Stomach (tissue), 19 donors: ENCODE measurements at places on chromosomes 2 and 18.

DNA sequence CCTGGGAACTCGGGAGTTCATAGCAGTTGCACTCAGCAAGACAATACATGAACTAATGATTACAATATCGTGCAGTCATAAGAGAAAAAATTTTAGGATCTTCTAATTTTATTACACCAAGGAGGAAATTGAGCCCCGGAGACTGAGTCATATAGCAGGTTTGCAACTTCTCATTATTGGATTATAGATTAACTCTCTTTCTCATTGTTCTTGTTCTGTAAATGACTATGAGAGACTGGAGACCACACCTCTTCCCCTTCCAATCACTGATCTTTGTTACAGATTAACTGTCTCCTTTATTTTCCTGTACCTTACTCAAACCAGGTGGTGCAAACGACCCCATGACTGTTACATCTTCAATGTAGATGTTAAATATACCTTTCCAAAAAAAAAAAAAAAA is 435.8 kb upstream of the DDX18 start:
- no peak for DNase-seq

DNA sequence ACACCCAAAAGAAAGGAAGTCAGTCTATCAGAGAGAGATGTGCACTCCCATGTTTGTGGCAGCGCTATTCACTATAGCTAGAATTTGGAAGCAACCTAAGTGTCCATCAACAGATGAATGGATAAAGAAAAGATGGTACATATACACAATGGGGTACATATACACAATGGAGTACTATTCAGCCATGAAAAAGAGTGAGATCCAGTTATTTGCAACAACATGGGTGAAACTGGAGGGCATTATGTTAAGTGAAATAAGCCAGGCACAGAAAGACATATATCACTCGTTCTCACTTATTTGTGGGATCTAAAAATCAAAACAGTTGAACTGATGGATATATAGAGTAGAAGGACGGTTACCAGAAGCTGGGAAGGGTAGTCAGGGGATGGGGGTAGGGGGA is 99.9 kb upstream of the ZNF516 start:
- DNase-seq = no peak

GRCh38 chr2:190158798-190159434 is 96.4 kb upstream of the MSTN start:
- DNase-seq = no peak

GRCh38 chr2:9685637-9686036 is 54.8 kb upstream of the YWHAQ start:
- DNase-seq = no peak

DNA sequence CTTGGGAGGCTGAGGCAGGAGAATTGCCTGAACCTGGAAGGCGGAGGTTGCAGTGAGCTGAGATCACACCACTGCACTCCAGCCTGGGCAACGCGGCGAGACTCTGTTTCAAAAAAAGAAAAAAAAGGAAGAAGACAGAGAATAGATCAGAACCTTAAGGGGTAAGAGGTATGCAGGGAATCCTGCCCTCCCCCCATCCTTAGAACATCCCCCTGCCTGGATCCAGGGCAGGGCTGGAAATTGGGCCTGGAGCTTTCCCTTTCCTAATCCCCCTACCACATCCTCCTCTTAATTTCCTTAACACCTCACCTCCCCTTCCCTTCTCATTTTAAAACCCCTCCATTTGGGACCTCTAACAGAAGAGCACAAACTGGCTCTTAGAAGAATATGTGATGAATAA is 56.5 kb downstream of the RNU4ATAC start:
- no peak for DNase-seq

GRCh38 chr2:151192681-151193080 is 69.0 kb downstream of the RBM43 start:
- no peak for DNase-seq

DNA sequence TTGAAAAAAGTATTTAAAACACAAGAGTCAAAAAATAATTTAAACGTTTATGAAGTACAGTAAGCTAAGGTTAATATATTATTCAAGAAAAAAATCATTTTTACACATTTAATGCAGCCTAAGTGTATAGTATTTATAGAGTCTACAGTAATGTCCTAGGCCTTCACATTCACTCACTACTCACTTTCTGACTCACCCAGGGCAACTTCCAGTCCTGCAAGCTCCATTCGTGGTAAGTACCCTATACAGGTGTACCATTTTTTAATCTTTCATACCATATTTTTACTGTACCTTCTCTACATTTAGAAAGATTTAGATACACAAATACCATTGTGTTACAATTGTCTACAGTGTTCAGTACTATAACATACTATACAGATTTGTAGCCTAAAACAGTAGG is 20.9 kb upstream of the RPRD1A start:
- DNase-seq = no peak

- no peak for DNase-seq
Observed at GRCh38 chr2:19473350-19473749, 114.9 kb upstream of the OSR1 start.

DNA sequence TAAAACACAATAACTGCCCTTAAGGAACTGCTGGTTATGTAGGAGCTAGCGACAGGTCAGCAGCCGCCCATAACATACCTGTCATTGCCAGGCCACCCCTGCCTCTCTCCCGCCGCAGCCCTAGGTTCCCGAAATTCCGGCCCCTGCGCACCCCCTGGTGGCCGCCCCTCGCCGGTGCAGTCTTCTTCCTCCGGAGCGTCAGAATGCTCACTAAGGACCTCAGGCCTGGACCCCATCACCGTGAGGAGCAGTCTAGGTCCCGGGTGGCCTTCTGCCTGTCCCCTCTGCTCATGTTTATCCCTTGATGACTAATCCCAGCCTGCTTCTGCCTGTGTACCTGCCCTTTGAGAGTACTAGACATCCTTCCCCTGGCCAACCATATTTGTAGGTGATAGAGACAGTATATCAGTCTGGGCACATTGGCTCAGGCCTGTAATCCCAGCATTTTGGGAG is 115.7 kb upstream of the SLC1A4 start:
- DNase-seq = peak; percentile 88

GRCh38 chr2:143379955-143380354 is 250.7 kb downstream of the ARHGAP15 start:
- no peak for DNase-seq

DNA sequence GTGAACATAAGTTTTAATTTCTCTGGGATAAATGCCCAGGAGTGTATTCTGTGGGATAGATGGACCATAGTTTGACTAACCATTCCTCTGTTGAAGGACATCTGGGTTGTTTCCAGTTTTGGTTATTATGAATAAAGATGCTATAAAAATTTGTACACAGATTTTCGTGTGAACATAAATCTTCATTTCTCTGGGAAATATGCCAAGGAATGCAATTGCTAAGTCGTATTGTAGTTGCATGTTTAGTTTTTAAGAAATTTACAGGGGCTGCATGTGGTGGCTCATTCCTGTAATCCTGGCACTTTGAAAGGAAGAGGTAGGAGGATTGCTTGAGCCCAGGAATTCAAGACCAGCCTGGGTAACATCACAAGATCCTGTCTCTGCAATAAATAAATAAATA is 6.9 kb upstream of the SLC11A1 start:
- DNase-seq = peak; percentile 70

- no peak for DNase-seq
Observed at GRCh38 chr2:28085201-28085600, 194.7 kb downstream of the BABAM2 start.

DNA sequence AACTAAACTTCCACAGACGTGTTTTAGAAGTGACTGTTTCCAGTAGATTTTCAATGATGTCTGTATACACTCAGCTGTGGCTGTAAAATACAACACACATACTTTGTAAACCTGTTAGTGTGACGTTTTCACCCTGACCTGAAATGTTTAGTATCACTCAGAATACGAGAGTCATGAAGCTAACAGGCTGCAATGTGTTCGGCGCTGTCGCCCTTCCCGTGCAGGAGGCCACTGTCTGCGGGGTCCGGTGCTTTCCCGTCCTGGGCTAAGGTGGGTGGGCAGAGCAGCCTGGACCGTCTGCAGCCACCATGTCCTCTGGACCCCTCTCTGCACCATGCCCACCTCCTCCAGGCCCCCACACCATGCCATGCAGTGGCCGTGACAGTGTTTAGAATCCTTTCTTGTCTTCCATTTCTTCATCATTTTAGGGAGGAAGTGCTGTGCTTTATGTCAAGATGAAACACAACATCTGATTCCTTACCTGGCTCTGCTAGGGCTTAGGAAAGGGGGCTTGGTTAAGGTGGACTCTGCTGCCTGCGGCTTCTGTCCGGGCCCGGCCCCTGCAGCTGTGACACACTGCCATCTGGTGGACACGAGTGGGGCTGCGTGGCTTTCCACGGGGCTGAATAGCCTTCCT is 53.8 kb upstream of the RBM44 start:
- peak; percentile 83 for DNase-seq

DNA sequence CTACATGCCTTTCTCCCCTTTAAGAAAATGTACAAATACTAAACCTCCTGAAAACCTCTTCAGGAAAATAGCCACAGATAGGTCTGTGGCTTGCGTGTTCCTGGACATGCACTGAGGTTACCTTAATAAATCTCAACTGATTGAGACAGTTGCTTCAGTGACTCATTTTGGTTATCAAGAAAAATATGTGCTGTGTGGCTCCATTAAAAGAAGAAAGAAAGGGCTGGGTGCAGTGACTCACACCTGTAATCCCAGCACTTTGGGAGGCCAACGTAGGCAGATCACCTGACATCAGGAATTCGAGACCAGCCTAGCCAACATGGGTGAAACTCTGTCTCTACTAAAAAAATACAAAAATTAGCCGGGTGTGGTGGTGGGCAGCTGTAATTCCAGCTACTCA is 27.1 kb downstream of the CREG2 start:
- DNase-seq = peak; percentile 41

DNA sequence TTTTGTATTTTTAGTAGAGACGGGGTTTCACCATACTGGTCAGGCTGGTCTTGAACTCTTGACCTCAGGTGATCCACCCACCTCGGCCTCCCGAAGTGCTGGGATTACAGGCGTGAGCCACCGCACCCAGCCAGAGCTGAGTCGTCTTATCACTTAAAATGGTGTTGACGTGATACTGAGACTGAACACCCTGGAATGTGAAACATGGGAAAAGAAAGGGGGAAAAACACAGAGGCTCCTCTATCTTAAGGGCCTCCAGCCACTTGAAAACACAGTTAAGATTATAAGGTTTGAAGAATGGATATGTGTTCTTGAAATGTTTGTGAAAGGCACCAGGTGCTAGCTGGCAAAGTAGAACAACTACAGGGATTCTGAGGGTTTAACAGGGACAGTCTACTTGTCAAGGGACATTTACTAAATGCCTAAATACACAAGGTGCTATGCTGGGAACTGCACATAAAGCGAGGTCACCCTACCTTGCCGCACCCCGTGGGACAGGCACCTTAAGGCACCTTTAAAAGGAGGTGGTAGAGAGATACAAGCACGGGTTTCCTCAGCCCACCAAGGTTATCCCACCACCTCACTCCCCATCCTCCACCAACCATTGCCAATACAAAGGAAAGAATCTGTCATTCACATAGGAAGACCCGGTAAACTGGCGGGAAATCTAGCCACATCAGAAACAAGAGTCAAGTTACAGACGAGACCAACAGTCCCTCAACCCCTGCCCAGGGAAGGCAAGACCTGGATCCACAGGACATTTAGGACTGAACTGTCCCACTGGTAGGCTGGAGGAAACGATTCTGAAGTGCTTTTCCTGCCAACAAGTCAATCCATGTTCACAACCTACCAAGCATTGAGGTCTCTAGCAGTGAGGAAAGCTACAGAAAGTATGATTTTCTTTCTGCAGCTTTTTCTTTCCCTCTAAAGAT is 43.4 kb downstream of the STK39 start:
- no peak for DNase-seq

DNA sequence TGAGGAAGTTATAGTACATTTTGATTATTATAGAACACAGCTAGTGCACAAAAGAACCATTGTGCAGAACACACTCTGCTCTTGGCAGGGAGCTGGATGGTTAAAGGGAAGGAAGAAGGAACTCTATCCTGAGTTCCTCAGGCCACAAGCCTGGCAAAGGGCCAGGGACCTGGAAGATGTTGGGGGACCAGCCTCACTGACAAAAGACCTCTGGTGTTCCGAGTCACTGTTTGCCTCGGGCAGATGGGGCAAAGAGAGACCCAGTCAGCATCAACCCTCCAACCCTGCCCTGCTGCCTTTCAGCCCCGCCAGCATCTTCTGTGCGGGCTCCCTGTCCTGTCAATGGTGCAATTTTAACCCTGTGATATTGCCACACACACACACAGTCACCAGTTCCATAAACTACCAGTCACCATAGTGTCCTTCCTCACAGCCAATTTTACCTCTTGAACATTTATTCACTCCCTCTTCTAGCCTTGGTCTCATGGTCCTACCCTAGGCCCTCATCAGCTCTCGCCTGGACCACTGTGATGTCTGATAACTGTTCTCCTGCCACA is 21.9 kb downstream of the NEMP2 start:
- no peak for DNase-seq

DNA sequence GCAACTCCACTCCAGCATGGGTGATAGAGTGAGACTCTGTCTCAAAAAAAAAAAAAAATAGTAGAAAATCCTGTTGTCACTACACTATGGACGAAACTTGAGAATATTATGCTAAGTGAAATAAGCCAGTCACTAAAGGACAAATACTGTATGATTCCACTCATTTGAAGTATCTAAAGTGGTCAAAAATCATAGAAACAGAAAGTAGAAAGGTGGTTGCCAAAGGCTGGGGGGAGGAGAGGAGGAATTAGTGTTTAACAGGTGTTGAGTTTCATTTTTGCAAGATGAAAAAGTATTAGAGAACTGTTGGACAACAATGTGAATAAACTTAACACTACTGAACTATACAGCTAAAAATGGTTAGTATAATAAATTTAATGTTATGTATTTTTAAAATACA is 18.8 kb upstream of the RMP24 start:
- no peak for DNase-seq

- no peak for DNase-seq
Observed at GRCh38 chr2:39838589-39838988, 59.5 kb upstream of the THUMPD2 start.

DNA sequence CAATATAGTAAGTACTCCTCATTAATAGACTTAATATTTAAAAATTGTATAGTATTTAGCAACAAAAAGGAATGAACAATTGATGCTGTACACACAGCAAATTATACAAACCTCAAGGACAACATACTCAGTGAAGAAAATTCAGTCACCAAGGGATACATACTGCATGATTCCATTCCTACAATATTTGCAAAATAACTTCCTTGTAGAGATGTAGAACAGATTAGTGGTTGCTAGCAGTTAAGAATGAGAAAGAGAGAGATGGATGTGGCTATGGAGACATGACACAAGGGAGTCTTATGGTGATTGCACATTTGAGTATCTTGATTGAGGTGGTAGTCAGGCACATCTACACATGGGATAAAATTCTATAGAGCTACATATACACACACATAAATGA is 26.0 kb downstream of the COL3A1 start:
- no peak for DNase-seq

DNA sequence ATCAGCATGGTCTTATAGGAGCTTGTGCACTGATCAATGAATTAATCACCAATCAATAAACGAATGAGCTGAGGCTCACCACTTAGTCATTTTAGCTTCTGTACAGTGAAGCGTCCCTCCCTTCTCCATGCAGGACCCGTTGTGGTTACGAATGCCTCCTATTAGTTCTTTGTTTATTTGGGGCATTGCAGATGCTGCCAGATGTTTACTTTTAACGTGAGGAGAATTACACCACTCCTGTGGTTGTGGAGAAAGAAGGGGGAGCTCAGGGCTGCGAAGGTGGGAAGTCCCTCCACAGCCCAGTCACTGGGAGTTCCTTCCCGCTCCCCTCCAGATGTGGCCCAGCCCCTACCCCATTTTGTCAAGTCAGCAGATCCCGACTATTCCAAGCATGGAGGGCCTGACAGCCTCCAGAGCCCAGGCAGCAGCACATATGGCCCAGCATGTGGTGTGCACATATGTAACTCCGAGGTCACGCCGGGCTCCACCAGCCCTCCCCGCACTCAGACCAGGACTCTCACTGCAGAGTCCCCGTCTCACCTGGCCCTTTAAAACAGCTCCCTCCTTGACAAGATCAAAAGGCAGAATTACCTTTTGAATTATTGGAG is 20.9 kb downstream of the PKDCC start:
- no peak for DNase-seq
